ENCODE measurements at places on chromosomes 3 and 15.

GRCh38 chr15:53448232-53449015 is 311.0 kb downstream of the WDR72 start:
- DNase-seq = no peak

DNA sequence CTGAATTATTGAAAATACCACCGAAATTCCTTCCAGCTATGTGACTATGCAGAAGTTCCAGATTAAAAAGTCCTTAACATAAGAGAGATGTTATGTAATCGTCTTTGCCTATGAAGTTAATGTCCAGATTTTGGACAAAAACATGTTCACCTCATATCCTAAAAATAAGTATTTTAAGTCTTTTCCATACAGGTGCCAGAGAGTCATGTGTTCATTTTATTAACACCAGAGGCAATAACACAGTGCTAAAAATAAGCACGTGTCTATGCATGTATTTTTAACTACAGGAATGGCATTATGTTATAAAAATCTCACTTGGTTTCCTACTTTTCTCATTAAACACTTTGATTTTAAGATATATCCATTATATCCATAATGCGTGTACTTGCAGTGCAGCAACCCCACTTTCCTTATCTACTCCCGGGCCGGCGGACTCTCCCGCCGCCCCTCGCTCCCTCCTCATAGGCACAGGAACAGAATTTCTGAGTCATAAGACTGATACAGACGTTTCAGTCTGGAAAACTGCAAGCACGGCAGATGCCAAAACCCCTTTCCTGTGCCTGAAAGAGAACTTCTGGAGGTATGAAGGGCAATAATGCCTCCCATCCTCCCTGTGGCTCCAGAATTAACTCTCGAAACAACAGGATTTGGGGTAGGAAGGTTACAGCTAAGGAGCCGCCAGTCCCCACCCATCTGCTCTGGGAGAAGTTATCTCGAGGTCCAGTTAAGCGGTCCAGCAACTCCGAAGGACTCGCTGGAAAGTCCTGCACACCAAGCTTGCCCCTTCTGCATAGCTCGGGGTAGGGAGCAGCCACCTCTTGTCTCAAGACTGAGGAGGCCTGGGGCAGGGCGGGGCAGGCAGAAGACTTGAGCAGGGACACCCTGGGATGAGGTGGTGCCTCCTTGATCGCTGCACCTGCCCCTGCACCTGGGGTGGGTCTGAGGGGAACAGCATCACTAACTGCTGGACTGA is 22.3 kb upstream of the PSTPIP1 start:
- DNase-seq = no peak

- no peak for DNase-seq
Measured at GRCh38 chr15:70768257-70768883, 5.0 kb upstream of the UACA start.

DNA sequence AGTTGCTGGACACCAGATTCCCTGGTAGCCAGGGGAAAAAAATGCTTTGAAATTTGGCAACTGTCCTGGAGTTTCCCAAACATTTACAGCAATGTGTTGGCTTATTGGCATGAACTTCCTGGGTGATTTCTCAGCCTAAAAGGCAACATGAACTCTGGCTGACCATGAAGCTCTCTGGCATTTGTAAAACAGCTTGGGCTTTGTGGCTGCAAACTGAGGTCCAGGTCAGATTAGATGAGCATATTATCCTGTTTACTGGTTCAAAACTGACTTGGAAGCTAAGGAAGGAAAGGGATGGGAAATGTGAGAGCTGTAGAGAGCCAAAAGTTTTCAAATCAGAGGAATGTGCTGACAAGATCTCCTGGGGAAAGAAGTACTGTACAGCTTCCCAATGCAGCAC is 139.0 kb downstream of the P3H2 start:
- no peak for DNase-seq

- no peak for DNase-seq
Measured at GRCh38 chr3:16338999-16339398, 74.0 kb downstream of the OXNAD1 start.

- DNase-seq = no peak
Measured at GRCh38 chr15:26148156-26148860, 285.2 kb upstream of the ATP10A start.

- DNase-seq = no peak
Measured at GRCh38 chr15:96494505-96494904, 164.0 kb downstream of the NR2F2 start.

GRCh38 chr15:60358935-60359682 is 38.7 kb downstream of the ANXA2 start:
- DNase-seq = no peak

GRCh38 chr3:158094235-158095110 is 11.7 kb downstream of the SHOX2 start:
- DNase-seq = no peak

DNA sequence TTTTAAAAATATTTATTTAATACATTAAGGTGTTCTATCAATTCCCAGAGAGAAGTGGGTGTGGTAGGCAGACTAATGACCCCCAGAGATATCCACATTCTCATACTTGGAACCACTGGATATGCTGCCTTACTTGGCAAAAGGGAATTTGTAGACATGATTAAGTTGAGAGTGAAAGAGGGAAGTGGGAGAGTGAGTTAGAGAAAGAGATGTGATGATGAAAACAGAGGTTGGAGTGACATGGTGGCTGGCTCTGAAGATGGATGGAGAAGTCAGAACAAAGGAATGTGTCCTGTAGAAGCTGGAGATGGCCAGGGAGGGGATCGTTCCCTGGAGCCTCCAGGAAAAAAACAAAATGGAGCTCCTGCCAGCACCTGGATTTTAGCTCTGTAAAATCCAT is 32.0 kb downstream of the TNFAIP8L3 start:
- DNase-seq = no peak

DNA sequence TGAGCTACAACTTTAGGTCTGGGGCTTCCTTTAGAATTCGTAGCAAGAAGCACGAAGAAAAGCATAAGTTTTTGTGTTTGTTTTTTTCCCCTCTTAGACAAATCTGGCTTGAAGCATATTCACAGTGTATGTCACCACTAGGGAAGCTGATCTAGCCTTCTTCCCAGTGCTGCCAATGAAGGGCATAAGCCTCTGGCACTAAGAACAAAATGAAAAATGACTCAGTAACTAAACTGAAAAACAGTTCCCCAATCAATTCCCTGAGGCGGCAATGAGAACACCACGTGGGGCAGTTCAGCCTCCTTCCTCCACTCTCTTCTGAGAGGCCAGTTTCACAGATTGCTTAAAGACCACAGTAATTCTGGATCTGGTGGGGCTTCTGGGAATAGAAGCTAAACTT is 338.1 kb downstream of the GAP43 start:
- no peak for DNase-seq

DNA sequence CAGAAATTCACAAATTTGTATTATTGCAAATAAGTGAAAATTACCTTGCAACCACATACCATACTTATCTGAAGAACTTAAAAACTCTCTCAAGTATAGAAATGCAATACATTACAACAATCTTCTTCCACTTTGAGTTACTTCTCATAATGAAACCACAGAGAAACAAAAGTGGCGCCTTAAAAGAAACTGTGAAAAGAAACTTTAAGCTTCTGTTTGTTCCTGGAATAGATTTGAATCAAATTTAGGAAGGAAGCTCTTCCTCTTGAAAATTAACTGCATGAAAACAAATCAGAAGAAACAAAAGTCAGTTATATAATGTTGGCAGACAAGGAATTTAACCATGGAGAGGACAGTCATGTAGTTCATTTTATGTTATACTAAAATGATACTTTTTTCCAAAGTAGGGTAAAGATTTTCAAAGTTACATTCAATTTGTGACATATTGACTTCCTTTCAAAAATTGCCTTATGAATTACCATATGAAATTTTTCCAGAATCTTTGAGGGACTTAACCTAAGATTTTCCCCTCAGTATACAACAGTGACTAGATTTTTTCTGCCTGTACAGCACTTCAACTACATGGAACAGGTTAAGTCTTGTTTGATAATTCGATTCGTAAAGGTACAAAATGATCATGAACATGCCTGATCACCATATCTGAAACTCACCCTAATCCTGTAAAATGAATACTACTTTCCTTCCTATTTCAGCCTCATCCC is 57.6 kb upstream of the TNFSF10 start:
- DNase-seq = no peak

- DNase-seq = no peak
Measured at GRCh38 chr3:43892526-43892925, 201.8 kb downstream of the ABHD5 start.

DNA sequence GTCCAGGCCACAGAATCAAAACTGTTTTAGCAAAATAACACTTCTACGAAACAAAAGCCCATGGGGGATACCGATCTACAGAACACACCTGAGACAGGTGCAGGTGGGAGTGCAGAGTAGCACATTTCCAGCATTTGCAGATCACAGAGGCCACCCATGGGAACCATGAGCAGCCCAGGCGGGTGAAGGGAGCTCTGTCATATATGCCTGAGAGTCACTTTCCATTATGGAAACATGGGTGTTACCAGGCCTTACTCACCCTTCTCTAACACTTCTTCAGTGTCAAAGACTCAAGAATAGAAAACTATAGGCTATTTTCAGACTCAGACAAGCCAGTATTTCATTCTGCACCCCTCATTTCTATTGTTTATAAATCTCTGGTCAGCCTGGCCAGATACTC is 3.5 kb downstream of the PLA1A start:
- DNase-seq = no peak

DNA sequence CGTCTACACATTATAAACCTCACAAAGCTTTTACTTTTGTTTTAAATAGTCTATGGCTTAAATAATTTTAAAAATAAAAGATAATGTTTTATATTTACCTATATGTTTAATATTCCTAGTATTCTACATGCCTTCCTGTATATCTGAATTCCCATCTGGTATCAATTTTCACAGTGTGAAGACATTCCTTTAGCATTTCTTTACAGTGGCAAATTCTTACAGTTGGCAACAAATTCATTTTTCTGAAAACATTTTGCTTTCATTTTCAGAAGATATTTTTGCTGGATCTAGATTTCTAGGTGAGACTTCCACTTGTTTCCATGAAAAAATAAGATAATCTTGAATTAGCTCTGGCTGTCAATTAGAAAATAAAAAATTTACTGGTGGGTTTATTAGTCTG is 471.4 kb upstream of the NAALADL2 start:
- DNase-seq = no peak

DNA sequence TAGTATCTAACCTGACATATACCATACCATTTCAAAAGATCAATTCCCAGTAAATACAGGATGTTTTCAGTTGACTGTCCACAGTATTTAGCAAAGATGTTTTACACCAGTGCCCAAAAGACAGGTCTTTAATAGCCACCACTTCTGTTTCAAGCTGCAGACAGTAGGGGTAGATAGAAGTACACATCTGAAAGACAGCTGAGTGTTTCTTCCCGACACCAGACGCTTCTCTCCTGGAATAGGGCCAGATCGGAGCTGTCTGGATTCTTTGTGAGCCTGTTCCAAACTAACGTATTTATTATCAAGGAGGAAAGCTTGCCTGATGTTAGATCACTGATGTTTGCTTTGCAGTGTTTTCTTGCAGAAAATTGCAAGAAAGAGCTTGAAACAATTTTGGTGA is 136.1 kb upstream of the RBMS3 start:
- DNase-seq = no peak

DNA sequence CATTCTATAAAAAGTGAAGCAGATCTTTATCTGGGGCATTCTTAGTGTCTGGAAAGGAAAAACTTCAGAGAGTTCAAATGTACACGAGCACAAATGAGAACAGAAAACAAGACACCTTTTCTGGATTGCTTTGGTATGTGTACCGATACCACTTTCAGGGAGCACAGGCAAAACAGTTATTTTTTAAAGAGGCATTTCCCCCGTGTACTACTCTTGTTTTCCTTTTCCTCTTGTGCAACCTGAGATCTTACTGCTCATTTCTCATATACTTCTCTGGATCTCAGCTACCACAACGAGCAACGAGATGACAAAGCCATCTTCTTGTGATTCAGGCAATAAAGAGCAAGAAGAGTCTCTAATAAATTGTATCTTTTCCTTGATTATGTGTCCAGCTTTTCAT is 463.6 kb downstream of the SHQ1 start:
- no peak for DNase-seq

GRCh38 chr15:83324799-83325198 is 40.3 kb upstream of the BNC1 start:
- no peak for DNase-seq

- DNase-seq = no peak
Measured at GRCh38 chr3:14545251-14545635, 5.1 kb upstream of the GRIP2 start.

DNA sequence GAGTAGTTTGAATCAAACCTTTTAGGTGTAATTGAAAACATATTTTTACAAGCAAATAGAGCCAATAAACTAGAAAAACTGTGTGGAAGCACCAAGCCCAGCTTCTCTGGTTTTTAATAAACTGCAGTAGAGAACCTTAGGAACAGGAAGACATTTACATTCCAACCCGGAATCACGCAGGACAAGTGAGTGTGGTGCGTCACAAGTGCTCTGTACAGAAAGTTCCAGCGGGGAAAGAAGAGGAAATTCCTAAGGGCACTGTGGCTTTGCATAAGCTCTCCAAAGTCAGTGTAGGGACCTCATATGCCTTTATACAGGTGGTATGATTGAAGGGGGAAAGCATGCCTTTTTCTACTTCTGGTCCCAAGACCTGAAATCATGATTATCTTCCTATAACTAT is 21.6 kb downstream of the COL8A1 start:
- DNase-seq = no peak
